Mucosa of descending colon (tissue), 3 donors: ENCODE measurements at places on chromosomes 4 and X.

- DNase-seq: peak; percentile 10
Observed at GRCh38 chr4:139210486-139210885, 33.5 kb upstream of the ELF2 start.

GRCh38 chrX:70001269-70001668 is 48.5 kb downstream of the AWAT2 start:
- DNase-seq: no peak

- DNase-seq: no peak
Observed at GRCh38 chr4:11602606-11603340, 174.1 kb upstream of the HS3ST1 start.

DNA sequence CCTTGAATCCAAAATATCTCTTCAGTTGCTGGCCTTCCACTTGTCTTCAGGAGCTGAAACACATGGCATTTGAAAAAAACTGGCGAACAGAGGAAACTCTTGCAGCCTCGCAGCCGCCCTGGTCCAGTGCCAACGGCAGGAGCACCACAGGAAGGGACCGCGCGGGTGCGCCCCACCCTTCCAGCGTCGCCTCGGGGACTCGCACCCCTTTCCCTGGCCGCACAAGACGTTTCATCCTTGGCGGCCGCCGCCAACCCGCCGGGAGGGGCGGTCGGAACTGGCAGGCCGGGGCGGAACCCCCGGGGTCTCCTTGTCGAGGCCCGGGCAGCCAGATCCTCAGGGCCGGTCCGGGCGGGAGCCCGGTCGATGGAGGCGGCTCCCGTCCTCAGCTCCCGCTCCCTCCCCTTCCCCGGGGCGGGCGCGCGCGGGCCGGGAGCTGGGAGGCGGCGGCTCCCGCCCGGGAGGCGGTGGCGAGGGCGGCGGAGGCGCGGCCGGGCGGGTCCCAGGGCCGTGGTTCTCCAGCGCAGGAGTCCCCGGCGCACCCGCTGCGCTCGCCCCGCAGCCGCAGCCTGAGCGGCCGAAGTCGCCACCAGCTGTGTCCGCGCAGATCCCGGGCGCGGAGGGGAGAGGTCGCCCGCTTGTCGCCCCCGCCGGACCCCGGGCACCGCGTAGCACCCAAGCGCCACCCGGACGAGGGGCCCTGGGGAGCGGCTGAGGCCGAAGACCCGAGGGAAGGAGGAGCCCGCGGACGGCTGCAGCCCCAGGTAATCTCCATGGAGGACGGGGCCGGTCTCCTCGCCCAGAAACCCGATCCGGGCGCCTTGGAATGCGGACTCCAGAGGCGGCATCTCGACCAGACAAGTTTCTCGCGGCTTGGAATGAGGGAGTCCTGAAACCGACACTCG is 886 bp upstream of the NDST3 start:
- peak; percentile 82 for DNase-seq

- no peak for DNase-seq
Observed at GRCh38 chrX:13051529-13052172, 7.2 kb upstream of the FAM9C start.

- DNase-seq: no peak
Observed at GRCh38 chr4:100113732-100114131, 76.5 kb downstream of the DDIT4L start.

GRCh38 chr4:121098266-121098665 is 25.9 kb upstream of the NDNF start:
- DNase-seq: no peak

- DNase-seq: no peak
Observed at GRCh38 chr4:61162116-61162515, 38.0 kb upstream of the ADGRL3 start.

GRCh38 chrX:11836284-11836683 is 78.2 kb downstream of the MSL3 start:
- DNase-seq: no peak

DNA sequence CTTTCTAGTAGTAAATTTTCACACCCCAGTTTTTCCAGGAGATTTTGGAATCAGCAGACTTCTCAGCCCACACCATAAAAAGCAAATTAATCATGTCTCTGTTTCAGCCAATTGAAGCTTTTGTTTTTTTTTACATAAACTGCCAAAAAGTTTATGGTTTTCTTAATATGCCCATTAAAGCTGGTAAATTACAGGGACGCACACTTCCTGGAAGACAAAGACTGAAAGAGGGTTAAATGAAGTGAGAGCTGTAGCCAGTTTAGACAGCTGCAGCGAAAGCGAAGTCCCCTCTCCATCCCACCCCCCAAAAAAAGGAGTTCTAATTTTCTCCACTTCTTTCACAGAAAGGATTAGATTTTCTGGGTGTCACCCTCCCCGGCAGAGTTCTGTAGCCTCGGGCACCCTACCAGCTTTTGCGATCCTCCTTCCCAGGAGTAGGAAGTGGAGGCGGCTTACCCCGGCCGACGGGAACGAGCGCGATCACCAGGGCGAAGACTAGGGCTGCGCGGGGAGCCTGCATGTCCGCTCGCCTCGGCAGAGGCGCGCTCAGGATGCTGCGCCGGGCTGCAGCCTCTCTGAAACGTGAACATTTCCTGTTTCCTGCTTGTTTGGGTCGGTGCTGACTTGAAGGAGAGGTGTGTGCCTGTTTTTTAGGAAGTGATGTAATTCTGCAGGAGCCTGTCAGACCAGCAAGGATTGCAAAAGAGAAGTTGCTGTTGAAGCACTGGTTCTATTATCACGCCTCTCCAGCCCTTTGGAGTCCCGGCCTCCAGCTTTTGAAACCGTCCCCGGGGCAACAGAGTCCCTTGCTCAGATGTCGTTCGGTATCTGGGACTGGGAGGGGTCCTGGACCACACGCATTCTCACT is at the start of gene TMEM154:
Gene TMEM154, minus strand, starts transcription at position 584 of the 868 bp plus-strand sequence. Its CDS starts 64 bp downstream, at position 520.
- DNase-seq: peak; percentile 82

- no peak for DNase-seq
Observed at GRCh38 chrX:104105330-104106262, 6.7 kb upstream of the ZCCHC18 start.

- DNase-seq: peak; percentile 80
Observed at GRCh38 chr4:25865586-25865985, 2.8 kb upstream of the SEL1L3 start.

DNA sequence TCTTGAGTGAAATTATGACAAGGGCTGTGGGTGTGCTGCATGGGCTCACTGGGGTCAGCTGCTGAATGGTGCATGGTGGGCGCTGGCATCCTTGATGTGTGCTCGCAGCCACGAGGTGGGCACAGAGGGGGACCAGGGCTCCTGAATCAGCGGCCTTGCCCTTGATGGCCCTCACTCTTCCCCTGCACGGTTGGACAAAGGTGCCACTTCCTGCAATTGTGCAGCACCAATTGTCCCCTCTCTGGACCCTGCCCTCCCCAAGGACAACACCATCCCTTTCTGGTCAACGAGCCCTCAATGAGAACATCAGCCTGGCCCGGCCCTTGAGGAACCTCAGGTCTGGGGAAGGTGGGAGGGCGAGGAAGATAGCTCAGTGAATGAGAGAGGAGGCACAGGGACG is 16.1 kb downstream of the ABLIM2 start:
- DNase-seq: no peak
